NCI-H748 treated with DMSO at 0.1 percent for 48 hours (cell line): ENCODE measurements at places on chromosomes 2 and 18.

DNA sequence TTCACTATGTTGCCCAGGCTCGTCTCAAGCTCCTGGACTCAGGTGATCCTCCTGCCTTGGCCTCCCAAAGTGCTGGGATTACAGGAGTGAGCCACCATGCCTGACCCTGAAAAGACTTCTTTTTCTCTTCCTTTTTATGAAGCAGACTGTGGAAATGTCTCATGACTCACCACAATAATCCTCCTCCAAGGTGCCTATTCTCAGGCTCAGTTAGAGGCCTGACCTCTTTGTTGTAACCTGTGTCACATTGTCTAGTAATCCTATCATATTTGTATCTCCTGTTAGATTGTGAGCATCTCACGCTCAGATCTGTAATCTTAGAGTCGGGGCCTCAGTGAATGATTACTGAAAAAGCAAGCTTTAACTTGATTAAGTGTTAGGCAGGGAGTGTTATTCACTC, 18.3 kb upstream of the TAF4B start:
- DNase-seq = no peak

GRCh38 chr2:164438490-164439205, 182.6 kb downstream of the GRB14 start:
- DNase-seq = no peak

DNA sequence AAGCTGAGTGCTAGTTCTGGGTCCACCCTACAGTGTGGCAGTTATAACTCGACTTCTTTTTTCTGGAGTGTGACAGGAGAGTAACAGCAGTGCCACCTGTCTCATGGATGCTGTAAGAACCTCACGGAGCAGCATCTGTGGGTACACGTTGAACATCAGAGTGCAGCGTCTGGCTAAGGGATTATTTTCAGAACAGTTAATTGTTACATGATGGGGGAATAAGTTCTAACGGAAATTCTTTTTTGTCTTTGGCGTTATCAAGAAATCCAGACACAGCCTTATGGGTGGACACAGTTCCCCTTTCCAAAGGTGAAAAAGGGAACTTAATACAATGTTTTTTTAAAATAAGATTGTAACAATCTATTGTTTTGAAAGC, 28.3 kb upstream of the TOGARAM2 start:
- no peak for DNase-seq

DNA sequence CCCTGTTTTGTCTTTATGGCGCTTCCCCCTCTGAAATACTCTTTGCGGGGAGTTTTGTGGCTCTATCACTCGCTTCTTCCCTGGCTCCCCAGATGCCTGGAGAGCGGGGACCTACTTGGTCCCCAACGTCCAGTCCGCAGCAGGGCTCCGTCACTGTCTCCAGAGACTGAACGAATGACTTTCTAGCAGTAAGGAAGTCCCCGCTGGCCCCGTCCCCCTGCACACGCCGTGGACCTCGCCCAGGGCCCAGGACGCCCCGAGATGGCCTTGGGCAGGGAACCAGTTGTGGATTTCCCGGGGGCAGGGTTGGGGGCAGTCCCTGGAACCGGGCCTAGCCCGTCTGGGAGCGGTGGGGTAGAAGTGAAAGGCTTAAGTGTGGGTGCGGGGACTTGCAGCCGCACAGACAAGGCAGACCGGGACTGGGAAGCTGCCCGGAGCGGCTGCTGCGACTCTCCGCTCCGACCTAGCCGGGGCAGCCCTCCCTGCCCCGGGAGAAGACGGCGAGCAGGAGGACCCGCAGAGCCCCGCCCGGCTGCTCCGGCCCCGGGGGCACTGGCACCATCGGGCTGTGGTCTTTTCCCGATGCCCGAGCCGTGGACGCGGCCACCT, 821 bp upstream of the EPHA4 start:
- DNase-seq = peak; percentile 63

DNA sequence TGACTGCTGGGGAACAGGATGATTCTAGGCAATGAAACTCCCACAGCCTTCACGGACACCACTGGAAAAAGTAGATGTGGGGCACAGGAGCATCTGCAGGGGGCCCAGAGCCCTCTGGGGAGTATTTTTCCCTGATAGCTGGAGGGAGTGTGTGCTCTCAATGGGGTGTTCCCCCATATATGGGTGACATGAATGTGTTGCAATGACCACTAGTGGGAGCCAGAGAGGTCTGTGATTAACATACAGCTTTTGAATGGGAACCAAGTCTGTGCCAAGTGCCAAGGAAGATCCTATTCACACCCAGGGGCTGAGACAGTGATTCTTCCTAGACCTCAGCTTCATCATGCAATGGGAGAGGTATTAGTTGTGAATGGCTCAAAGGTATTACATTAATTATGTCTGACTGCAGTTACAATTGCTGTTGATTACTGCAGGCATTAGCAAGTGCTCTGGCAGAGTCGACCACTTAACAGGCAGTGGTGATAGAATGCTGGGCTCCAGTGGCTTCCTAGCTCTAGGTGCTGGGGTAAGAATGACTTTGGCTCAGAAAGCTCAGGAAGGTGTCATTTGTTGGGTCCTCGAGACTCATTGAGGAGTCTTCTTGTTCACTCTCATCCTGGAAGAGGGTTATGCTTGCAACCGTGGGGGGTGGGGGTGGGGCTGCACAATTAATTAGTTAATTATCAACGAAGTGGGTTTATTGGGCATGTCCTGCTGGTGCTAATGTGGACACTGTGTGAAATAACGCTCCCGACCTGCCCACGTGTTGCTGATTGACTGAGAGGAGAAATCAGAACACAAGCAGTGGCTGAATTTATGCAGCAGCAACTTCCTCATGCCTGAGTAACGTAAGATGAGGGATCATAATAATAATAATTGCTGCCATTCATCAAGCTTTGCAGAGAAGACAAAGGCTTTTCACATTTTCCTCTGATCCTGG, 194.1 kb downstream of the CLIP4 start:
- DNase-seq = peak; percentile 0
